HCT116 (cell line): ENCODE measurements at places on chromosomes 13 and 19. TPM values are rescaled to one million over a fixed set of nuclear protein-coding genes. Genes with fewer than 3 reads are reported as not detected.

Gene CRLF1
- 43.0 TPM for total RNA-seq

- peaks cover 7% of the 10 kb centered on the region for H3K27me3 ChIP-seq
- no peak overlapping the region for H3K27ac ChIP-seq
- H3K4me3 ChIP-seq = no peak overlapping the region
- H3K4me1 ChIP-seq = no peaks in the 10 kb centered on the region
- no peak for DNase-seq
Measured at GRCh38 chr13:112144616-112145550, 77.9 kb downstream of the SOX1 start.

GRCh38 chr19:56538254-56538760 is 441 bp upstream of the ZFP28 start:
- H3K4me3 ChIP-seq = no peak overlapping the region
- no peaks in the 10 kb centered on the region for H3K4me1 ChIP-seq
- H3K36me3 ChIP-seq = no peaks in the 10 kb centered on the region
- no peak for DNase-seq
- no peak overlapping the region for H3K27ac ChIP-seq

Gene LGALS4
- 0.86 TPM for total RNA-seq

- no peaks in the 10 kb centered on the region for H3K27me3 ChIP-seq
- H3K27ac ChIP-seq = no peak overlapping the region
- no peak overlapping the region for H3K4me3 ChIP-seq
- no peaks in the 10 kb centered on the region for H3K4me1 ChIP-seq
- DNase-seq = no peak
- no peaks in the 10 kb centered on the region for H3K36me3 ChIP-seq
Measured at GRCh38 chr13:46195016-46195415, 13.0 kb upstream of the LCP1 start.
